Hematopoietic multipotent progenitor cell treated with erythropoietin and hydrocortisone succinate and interleukin-3 and kit ligand, for 15 days (in vitro differentiated cells): ENCODE measurements at places on chromosomes 7 and 10.
A peak's percentile ranks its signal among the peaks of the same experiment; 100 is the strongest.

DNA sequence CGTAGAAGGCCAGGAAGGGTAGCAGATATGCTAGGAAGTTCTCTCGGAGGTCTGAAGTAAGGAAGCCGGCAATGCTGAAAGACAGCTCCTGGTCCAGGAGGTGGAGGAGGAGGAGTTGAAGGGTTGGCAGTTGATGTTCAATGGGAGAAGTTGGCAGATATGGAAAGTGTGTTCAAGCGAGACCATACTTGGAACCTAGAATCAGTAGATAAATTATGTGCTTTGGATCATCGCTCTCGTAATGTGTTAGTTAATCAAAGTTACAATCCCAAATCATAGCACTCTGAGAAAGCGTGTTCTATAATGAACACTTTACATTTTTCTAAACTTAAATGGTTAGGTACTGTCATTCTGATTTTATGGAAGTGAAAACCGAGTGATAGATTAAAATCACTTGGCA is 152.9 kb downstream of the CELF2 start:
- DNase-seq, result no peak

GRCh38 chr10:16809074-16809718 is 8.0 kb downstream of the RSU1 start:
- peak; percentile 61 for DNase-seq

- DNase-seq, result no peak
Observed at GRCh38 chr10:100723180-100723579, 22.2 kb upstream of the PAX2 start.

DNA sequence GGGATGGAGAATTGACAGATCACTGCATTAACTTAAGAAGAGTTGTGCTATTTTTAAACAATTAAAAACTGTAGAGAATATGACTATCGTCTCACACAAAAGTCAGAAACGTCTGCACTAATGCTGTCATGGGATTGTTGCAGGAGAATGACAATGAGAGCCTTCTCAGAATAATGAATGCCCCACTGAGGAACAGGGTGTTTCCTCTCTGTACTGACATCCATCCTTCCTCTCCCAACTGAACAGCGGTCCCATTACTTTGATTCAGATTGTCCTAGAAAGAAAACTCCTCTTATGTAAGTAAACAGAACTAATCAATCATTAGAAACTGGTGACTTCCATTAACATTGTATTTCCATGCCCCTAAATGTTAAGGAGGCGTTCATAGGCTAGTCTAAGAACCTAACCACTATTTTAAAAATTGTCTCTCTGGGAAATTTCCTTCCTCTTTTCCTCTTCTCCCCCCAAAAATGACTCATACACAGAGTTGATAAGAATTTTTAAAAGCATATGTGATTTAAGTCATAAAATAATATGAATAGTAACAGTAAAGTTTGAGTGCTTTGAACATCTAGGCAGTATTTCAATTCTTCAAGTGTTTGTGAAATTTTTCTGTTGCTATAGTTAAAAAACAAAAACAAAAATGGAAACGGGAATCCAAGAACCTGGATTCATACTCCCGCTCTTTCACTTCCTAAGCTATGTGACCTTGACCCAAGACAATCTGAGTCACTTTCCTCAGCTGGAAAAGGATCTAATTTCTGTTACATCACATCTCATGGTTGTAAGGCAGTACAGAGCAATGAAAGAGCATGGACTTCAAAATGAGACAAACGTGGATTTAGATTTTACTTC is 12.7 kb upstream of the MACC1 start:
- no peak for DNase-seq

DNA sequence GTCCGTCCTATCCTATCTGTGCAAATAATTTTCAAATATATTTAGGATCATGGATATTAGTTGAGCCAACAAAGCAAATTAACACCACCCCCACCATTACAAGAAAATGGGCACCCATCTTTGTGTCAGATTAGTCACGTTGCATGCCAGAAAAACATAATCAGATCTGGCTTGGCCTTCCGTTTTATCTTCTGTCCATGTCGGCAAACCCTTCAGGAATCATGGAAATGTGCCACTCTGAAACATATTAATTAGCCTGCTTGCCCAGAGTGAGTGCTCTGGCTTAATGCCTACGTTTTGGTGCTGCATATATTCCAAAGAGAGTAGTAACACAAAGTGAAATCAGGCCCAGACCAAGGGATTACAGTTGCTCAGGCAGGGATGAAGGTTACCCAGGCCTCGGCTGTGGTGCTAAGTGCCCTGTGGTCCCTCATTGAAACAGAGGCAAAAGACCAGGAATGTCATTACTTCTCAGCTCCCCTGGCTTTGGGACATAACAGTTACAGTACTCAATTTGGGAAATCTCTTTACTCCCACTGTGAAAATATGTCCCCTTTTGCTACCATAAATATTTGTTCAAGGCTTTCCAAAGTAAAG is 154.0 kb upstream of the LSM8 start:
- DNase-seq, result no peak

DNA sequence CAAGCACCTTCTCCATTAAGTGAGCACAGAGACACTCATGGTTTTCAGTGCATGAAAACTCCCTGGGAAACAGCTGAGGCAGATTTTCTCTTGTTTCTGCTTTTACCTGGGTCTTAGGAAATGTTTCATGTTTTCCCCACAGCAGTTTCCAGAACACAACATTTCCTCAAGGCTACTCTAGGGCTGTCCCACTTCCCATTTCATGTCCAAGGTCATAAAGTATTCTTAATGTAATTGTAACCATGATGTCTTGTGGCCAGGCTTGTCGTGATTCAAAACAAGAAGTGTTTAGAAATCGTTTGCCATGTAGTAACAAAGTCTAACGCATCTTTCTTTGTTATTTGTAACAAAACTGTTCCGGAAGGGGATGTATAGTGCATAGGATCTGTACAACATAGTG is 83.8 kb upstream of the NRP1 start:
- DNase-seq, result no peak

DNA sequence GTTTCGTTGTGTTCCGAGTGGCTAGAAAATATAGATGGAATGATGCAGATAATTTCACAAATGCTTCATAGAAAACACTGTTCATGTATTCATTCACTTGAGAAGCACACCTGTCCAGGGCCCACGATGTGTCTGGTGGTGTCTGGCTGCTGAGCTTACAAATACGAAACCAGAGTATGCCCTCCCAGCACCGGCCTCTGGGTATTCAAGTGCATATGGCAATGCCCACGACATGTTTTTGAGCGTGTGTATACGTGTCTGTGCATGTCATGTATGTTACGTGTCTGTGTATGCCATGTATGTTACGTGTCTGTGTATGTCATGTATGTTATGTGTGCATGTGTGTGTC is 37.9 kb downstream of the IL2RA start:
- DNase-seq, result no peak

DNA sequence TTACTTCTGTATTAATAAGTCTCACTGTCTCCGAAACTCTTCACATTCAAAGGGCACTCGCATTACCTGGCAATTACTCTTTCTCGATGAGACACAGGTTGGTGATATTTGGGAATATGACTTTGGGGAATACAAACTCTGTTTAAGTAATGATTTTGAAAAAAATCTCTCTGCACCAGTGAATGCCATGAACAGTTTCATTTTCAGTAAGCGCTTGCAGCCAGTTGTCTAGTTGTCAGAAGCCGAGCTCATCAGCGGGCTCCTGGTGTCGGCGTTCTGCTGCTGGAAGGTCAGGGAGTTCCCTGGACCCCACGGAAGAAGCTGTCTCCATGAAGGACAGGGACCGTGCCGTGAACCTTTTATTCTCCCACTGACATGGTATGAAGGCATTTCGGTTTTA is 57.7 kb downstream of the PTPRE start:
- DNase-seq, result no peak

GRCh38 chr7:93944673-93945072 is 23.1 kb downstream of the GNG11 start:
- DNase-seq, result no peak

DNA sequence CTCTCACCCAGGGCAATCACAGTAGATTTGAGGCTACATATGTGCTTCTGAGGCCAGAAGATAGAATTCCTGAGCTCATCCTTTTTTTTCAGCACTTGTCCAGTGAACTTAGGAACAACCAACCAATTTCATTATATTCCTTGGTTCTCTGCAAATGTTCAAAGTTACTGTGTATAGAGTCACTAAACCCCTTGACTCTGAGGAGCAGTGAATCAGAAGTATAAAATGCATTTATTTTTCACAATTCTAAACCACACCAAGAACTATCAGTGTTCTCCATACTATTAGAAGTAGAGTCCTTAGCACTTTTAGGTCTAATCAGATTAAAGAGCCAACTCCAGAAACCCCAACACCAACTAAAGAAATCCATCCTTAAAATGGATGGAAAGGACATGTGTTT is 19.6 kb upstream of the PAPSS2 start:
- no peak for DNase-seq

DNA sequence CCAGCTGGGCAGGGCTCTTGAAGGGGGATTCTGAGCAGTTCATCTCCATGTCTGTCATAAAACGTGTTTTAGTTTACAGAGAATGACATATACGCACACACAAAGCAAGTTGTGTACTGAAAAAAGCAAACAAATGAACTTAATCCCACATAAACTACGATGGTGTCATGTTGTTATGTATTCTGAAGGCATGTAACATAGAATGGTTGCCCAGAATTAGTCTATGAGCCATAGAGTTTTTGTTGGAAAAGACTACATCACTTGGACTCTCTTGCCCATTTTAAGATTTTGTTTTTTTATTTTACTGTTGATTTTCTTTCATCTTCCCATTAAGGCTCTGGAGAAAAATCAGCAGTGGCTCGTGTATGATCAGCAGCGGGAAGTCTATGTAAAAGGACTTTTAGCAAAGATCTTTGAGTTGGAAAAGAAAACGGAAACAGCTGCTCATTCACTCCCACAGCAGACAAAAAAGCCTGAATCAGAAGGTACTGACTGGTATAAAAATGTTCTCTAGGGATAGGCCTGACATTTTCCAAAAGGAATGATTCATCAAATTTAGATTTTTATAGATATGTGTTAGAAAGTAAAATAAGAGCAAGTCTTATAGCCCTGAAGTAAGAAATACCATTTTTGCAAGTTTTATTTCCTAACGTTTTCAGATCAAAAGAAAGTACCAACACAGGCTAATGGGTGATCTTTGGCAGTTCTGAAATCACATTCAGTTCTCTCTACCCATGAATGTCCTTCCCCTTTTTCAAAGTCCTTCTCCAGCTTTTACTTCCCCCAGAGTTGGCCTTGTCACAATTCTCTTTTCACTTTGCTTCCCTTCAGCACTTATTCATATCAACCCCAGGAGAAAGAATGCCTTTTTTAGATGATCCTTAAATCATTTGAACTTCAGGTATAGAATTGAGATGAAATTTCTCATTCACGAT is 18.9 kb downstream of the CEP55 start:
- DNase-seq, result no peak

DNA sequence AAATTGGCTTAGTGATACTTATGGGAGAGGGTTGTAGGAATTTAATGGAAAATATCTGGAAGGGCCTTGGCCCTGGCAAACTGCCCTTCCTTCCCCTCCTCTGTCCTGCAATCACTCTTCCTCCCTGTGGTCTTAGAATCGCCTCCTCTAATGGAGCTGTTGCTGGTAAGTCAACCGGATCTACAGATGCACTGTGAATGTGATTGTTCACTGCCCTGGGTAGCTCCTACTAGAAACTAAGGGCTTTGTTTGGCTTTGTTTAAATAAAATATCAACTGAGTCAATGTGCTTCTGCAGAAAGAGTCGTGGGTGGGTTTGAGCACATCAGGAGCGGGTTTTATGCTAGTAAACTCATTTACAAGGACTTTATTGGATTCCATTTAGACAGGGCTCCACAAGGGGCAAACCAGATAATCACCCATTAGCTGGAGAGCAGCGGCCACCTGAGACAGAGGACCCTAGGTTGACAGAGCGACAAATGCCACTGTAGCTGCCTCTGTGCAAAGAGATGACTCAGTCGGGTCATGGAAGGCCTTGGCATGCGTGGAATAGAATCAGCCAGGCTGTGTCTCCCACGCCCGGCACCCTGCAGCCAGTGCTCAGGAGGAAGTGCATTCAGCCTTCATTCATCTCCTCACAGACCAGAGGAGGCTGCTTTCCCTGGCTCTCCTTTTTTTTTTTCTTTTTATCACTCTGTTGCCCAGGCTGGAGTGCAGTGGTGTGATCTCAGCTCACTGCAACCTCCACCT is 97.9 kb downstream of the GAD2 start:
- DNase-seq, result no peak

GRCh38 chr7:146926841-146927240 is 810.2 kb downstream of the CNTNAP2 start:
- no peak for DNase-seq

DNA sequence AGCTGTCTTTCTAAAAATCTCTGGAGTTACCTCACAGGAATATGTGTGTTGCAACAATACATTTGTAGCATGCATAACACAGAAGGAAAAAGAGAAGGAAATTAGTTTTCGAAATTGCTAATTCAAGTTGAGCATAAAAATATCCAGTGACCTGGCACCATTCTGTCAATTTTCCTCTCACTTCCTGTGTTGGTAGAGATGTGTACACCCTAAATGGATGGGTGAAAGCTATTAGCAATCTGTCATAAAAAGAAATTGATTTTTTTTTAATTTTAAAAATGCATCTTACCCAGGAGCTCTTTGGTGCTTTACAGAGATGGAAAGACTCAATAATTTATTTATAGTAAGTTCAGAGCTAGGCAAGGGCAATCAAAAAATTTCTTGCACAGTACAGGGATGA is 333.3 kb upstream of the TMEM229A start:
- no peak for DNase-seq
